ENCODE measurements at places on chromosomes 6 and 20. TPM values are rescaled to one million over a fixed set of nuclear protein-coding genes. Genes with fewer than 3 reads are reported as not detected.
A peak's percentile ranks its signal among the peaks of the same experiment; 100 is the strongest.

DNA sequence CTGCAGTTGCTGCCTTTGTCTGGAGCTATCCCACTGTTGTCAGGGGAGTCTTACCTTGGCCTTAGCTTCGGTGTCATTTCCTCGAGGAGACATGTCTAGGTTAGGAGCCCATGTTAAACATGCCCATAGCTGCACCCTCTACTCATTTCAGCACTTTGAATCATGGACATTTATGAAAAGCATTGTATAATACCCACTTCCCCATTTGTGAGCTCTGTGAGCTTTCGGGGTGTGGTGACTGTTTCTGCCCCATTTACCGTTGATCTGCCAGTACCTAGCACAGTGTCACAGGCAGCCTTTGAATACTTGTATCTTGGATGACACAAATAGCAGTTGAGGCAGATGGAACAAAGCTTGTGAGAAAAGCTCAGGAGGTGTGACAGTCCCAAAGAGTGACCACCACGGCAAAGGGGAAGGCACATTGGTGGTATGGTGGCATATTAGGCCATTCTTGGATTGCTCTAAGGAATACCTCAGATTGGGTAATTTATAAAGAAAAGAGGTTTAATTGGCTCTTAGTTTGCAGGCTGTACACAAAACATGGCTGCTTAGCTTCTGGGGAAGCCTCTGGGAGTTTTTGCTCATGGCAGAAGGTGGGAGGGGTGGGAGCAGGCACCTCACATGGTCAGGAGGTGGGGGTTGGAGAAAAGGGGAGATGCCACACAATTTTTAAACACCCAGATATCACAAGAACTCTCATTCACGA lies 42.0 kb downstream of the JARID2 start:
- no peaks in the 10 kb centered on the region for H3K27me3 ChIP-seq
- H3K36me3 ChIP-seq, result no peaks in the 10 kb centered on the region
- no peak overlapping the region for H3K27ac ChIP-seq
- no peak overlapping the region for H3K4me3 ChIP-seq

- H3K27ac ChIP-seq, result no peak overlapping the region
- no peaks in the 10 kb centered on the region for H3K36me3 ChIP-seq
Observed at GRCh38 chr20:48319943-48320584, 507.7 kb downstream of the PREX1 start.

- peak; percentile 79 for DNase-seq
- H3K27ac ChIP-seq, result peak overlapping the region; percentile 68
- peaks cover 42% of the 10 kb centered on the region for H3K4me1 ChIP-seq
- no peaks in the 10 kb centered on the region for H3K27me3 ChIP-seq
- H3K4me3 ChIP-seq, result no peak overlapping the region
Observed at GRCh38 chr20:63577317-63577894, 3.4 kb upstream of the HELZ2 start.

GRCh38 chr6:107321793-107322192 lies 137.6 kb downstream of the PDSS2 start:
- DNase-seq, result no peak
- no peaks in the 10 kb centered on the region for H3K36me3 ChIP-seq
- no peak overlapping the region for H3K27ac ChIP-seq
- H3K4me3 ChIP-seq, result no peak overlapping the region
- H3K27me3 ChIP-seq, result no peaks in the 10 kb centered on the region

- no peaks in the 10 kb centered on the region for H3K36me3 ChIP-seq
- DNase-seq, result no peak
- H3K27ac ChIP-seq, result no peak overlapping the region
- H3K4me1 ChIP-seq, result no peaks in the 10 kb centered on the region
Observed at GRCh38 chr20:48195121-48195870, 410.0 kb upstream of the SULF2 start.

Gene CRISP3
- not detected for total RNA-seq

DNA sequence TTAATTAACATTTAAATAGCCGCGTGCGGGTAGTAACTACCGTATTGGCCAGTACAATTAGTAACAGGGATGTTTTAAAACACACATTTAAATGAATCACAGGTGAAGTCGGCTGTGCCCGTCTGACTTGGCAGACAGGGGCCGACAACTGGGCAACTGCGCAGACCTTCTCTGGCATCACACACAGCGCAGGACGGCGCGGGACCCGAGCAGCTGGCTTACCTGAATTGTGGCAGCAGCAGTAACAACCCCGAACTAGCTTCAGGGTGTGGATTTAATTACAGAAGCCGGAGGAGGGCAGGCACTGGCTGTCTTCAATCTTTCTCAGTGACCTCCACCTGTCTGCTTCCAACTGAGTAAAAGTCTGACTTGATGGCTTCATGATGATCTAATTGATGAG lies 91.7 kb downstream of the DACT2 start:
- DNase-seq, result no peak
- no peaks in the 10 kb centered on the region for H3K36me3 ChIP-seq
- H3K27me3 ChIP-seq, result peaks cover 95% of the 10 kb centered on the region
- no peak overlapping the region for H3K4me3 ChIP-seq
- H3K27ac ChIP-seq, result no peak overlapping the region

GRCh38 chr6:85436411-85436810 lies 13.5 kb upstream of the NT5E start:
- no peaks in the 10 kb centered on the region for H3K4me1 ChIP-seq
- H3K4me3 ChIP-seq, result peak overlapping the region; percentile 12
- peak overlapping the region; percentile 57 for H3K27ac ChIP-seq
- H3K36me3 ChIP-seq, result no peaks in the 10 kb centered on the region

DNA sequence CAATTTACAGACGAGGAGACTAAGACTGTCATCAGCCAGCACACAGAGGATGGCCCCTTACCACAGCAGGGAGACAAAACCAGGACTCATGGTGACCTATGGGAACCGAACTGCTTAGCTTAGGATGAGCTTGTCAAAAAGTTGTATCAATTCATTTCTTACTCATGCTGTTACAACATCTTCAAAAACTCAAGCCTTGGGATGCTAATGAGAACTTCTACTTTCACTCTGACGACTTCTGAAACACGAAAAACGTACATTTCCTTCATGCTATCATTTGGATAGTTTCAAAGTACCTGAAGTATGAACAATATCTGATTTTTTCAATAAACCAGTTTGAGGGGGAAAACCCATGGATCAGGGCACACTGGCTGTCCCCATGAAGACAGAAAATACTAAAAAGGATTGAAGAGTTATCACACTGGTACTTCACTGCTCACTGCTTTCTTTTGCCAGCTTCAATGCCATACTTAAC lies 31.9 kb downstream of the HIVEP2 start:
- no peak overlapping the region for H3K27ac ChIP-seq
- no peak overlapping the region for H3K4me3 ChIP-seq
- H3K4me1 ChIP-seq, result peaks cover 5% of the 10 kb centered on the region
- no peaks in the 10 kb centered on the region for H3K27me3 ChIP-seq

Gene BMP6
- 5.2 TPM for total RNA-seq

GRCh38 chr6:156801712-156802111 lies 24.5 kb downstream of the ARID1B start:
- H3K4me3 ChIP-seq, result no peak overlapping the region
- H3K36me3 ChIP-seq, result no peaks in the 10 kb centered on the region
- H3K27me3 ChIP-seq, result no peaks in the 10 kb centered on the region

DNA sequence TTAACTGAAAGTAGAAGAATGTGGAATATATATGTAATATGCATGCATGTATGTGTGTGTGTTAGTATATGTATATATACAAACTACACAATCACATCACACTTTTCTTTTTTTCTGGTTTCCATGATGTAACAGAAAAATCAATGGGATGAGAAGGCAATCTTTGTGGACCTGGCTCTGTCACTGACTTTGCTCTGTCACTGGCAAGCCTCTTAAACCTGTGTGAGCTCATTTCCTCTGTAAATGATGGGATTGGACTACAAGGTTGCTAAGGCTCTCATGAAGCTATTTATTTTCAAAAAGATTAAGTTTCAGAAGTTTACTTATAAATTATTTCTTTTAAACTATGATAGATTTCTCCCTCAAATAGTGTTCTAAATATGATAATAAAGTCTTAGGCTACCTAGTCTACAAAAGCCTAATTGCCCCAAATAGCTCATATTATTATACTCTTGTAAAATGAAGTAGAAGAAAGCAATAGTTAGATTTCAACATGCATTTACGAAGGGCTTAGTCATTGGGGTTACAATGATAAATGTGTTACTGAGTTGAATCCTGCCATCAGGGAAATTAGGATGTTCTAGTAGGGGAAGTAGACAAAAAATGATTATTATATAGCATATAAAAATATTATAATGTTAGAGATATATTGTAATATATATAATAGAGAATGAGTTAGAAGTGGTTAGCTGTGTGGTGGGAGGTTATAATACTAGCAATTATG lies 129.3 kb downstream of the AFG1L start:
- H3K27me3 ChIP-seq, result no peaks in the 10 kb centered on the region
- no peak overlapping the region for H3K4me3 ChIP-seq
- H3K4me1 ChIP-seq, result no peaks in the 10 kb centered on the region
- H3K36me3 ChIP-seq, result no peaks in the 10 kb centered on the region
- DNase-seq, result no peak

DNA sequence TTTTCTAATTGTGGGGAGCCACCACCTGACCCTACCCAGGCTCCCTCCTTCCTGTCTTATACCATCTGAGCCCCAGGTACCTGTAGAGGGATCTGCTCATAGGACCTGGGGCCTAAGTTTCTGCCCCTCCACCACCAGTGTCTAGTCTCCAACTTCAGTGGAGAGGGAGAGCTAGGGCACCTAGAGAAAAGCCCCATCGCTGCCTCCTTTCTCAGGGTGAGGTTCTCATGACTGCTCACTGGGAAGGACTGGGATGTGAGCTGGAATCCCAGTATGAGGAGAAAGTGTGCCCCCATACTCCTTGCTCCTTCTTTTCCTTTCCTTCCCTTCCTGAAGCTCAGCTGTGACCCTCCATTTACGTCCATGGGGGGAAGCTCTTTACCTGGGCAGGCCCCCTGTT lies 231.6 kb downstream of the LRFN2 start:
- no peak for DNase-seq
- peaks cover 11% of the 10 kb centered on the region for H3K4me1 ChIP-seq
- H3K27ac ChIP-seq, result no peak overlapping the region
- H3K27me3 ChIP-seq, result peaks cover 39% of the 10 kb centered on the region

Gene C4A
- total RNA-seq, result 76.2 TPM
